ENCODE measurements at places on chromosomes 12 and 14.
A peak's percentile ranks its signal among the peaks of the same experiment; 100 is the strongest.

DNA sequence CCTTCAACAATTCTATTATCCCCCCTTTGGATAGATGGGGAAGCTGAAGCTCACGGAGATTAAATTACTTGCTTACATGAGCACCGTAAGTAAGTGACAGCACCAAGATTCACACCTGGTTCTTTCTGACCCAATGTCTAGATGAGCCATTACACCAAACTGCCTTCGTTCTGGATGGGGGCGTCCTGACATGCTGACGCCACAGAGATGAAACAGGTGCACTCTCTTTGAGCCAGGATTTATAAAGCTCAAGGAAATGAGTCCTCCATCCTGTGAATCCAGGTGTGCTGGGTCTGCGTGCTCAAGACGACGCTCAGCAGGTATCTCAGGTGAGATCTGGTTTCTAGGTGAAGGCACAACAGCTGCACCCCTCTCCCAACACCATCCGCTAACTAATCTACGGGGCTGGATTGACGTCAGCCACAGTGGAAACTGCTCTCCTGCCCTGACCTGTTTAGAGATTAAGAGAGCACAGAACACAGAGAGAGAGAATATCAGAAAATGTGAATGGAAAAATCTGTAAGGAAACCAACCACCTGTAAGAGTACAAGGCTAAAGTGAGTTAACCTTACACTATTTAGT is 61.6 kb downstream of the KSR2 start:
- no peak for DNase-seq
- H3K27ac ChIP-seq: no peak overlapping the region
- H3K36me3 ChIP-seq: no peaks in the 10 kb centered on the region

DNA sequence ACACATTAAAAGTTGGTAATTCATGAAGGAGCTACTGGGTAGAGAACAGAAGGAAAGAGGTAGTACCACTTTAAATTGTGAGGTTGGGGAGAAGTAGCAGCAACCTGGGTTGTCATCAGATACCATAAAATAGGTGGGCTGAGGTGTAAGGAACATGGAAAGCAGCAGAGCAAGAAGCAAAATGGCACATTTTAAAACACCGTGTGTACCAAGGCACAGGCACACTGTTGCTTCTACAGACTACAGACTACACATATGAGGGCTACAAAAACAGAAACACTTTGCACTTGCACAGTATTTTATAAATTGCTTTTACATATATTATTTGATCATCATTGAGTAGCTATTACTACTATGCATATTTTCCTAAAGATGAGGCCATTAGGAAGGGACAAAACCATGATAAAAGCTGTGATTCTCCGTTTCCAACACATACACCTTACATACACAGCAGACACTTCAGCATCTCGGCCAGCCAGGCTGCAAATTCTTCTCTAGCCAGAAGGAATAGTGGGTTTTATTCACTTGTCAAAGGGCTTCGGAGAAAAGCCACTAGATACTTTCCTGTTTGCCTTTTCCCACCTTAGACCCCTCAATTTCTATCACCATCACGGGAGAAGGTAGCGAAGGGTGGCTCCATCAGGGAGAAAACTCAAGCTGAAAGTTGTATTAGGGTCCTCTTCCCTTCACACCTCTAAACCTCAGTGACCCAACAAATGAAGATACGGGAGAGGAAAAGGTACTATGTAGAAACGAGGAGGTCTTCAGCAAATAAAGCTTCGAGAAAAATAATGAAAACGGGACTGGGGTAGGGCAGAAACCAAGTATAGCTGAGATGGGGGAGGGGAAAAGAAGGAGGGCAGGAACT is 1.6 kb downstream of the PYM1 start:
- no peaks in the 10 kb centered on the region for H3K36me3 ChIP-seq
- no peaks in the 10 kb centered on the region for H3K27me3 ChIP-seq
- H3K4me1 ChIP-seq: peaks cover 53% of the 10 kb centered on the region
- no peak for DNase-seq
- H3K4me3 ChIP-seq: peak overlapping the region; percentile 81
- peak overlapping the region; percentile 84 for H3K27ac ChIP-seq

DNA sequence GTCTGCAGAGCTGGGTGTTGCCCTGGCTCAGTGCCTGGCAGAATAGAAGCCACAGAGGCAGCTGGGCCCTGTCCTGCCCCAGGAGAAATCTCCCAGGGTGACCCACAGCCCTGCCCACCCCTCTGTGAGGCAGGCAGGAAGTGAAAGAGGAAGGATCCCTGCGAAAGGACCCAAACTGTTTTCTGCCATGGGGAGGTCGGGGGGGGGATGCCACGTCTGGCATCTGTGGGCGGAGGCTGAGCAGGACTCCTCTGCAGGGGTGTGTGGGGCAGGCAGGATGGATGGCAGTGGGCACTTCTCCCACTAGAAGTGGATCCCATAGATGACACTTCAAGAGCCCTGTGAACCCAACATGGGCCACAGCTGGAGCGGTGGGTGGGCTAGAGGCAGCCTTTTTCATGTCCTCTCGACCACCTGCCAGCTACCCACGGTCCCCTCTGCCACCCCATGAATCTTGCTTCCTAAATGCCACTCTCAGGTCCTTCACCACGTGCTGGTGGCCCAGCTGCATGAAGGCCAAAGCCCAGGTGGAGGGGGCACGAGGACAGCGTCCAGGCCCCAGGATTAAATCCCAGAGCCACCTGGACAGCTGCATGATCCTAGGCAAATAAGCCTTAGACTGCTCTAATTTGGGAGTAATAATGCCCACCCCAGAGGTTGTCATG is 3.6 kb downstream of the PAPLN start:
- no peaks in the 10 kb centered on the region for H3K27me3 ChIP-seq
- no peak overlapping the region for H3K27ac ChIP-seq
- no peak for DNase-seq
- H3K4me3 ChIP-seq: no peak overlapping the region

DNA sequence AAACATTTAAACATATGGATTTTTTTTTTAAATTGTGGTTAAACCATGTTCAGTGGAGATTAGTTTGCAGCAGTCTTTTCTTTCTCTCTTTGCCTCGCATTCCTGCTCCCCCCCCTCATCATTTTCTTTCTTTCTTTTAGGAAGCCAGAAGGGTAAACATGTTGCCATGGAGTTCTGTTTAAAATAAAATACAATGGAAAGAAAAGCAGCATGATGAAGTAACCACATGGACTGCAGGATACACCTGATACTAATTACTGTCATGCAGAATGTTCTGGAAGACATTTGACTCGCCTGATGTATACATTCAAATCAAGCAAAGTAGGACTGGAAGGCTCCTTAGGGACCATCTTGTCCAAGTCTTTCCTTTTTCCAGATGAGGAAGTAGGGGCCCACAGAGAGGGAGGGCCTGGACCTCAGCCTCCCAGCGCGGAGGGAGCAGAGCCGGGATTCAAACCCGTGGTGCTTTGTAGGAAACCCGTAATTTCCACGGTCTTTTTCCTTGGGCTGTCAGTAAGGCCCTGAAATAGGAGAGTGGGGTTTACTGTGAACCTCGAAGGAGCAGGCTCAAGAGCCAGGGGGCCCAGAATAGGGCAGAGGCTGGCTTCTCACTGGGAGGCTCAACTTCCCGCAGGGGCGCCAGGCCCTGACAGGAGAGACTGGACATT is 2.4 kb upstream of the MEG3 start:
- H3K4me1 ChIP-seq: no peaks in the 10 kb centered on the region
- H3K4me3 ChIP-seq: no peak overlapping the region
- no peak overlapping the region for H3K27ac ChIP-seq
- H3K27me3 ChIP-seq: no peaks in the 10 kb centered on the region
- no peak for DNase-seq

DNA sequence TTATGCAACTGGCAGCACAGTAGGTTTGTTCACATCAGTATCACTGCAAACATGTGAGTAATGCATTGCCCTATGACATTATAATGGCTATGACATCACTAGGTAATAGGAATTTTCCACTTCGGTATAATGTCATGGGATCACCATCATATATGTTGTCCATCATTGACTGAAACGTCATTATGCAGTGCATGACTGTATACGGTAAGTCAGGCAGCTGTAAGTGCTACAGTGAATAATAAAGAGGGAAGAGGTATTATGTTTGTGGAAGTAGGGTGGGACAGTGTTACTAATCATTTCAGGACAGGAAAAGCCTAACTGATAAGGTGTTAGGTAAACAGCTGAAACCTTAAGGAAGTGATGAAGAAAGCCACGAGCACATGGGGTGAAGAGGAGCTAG is 68.1 kb downstream of the ANO4 start:
- H3K4me3 ChIP-seq: no peak overlapping the region
- DNase-seq: no peak
- H3K4me1 ChIP-seq: no peaks in the 10 kb centered on the region
- H3K27me3 ChIP-seq: no peaks in the 10 kb centered on the region

GRCh38 chr14:21109377-21110138 is 8.7 kb downstream of the TMEM253 start:
- H3K36me3 ChIP-seq: no peaks in the 10 kb centered on the region
- H3K4me3 ChIP-seq: no peak overlapping the region
- H3K27me3 ChIP-seq: no peaks in the 10 kb centered on the region

- peak overlapping the region; percentile 59 for H3K4me3 ChIP-seq
- H3K36me3 ChIP-seq: no peaks in the 10 kb centered on the region
- DNase-seq: no peak
- peaks cover 15% of the 10 kb centered on the region for H3K4me1 ChIP-seq
Measured at GRCh38 chr14:50321009-50321660, 9.0 kb downstream of the DMAC2L start.

DNA sequence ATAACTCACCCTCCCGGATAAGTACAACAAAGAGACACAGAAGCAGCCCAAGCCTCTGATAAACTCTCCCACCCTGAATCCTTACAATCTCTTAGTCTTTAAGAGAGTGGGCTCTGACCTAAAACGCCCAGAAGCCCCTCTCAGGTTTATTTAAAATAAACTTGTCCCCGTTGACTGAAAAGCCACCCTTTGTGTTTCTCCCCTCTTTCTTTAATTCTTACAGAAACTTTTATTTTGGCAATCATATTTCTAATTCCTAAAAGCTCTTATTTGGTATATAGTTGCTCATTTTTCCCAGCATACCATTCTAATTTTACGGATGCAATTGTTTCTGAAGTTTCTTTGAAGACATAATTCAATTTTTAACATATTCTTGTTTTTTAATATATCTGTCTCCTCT is 222.1 kb upstream of the PLXNC1 start:
- DNase-seq: no peak
- H3K36me3 ChIP-seq: no peaks in the 10 kb centered on the region
- no peak overlapping the region for H3K4me3 ChIP-seq
- no peaks in the 10 kb centered on the region for H3K4me1 ChIP-seq

All from thoracic aorta (tissue), 2 donors.